ENCODE measurements at places on chromosomes 6 and 20. TPM values are rescaled to one million over a fixed set of nuclear protein-coding genes. Genes with fewer than 3 reads are reported as not detected.

DNA sequence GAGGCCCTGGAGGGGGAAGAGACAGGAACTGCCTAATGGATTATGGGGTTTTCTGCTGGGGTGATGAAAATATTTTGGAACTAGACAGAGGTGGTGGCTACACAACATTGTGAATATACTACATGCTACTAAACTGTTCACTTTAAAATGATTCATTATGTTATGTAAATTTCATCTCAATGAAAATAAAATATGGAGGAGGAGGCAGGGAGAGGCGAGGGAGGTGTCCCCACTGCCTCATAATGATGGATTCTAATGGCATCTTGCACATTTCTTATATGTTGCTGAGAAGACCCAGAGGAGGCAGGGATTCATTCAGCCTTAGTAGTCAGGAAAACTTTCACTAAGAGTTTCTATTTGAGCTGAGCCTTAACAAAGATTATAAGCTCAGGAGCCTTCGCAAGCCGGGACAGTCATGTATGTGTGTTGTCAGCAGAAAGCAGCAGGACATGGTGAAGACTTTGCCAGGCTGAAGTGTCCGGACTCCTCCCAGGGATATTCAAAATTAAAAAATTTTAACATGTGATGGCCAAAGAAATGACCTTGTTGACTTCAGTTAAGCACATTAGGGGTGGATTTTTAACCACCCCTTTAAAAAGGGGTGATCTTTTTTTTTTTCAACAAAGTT lies 158.6 kb upstream of the PCSK2 start:
- no peak for DNase-seq

- no peak for DNase-seq
These were observed 1.9 kb upstream of the IRF4 start for GRCh38 chr6:389622-390021.

GRCh38 chr6:112362812-112363570 lies 15.9 kb downstream of the RFPL4B start:
- DNase-seq: no peak

GRCh38 chr20:19018881-19019280 lies 193.6 kb upstream of the SLC24A3 start:
- DNase-seq: no peak

GRCh38 chr6:147538821-147539220 lies 30.3 kb downstream of the SAMD5 start:
- no peak for DNase-seq

- DNase-seq: no peak
These were observed 2.4 kb downstream of the CTCFL start for GRCh38 chr20:57522380-57523140.

- no peak for DNase-seq
These were observed 2.7 kb downstream of the SLC17A2 start for GRCh38 chr6:25927756-25928216.

DNA sequence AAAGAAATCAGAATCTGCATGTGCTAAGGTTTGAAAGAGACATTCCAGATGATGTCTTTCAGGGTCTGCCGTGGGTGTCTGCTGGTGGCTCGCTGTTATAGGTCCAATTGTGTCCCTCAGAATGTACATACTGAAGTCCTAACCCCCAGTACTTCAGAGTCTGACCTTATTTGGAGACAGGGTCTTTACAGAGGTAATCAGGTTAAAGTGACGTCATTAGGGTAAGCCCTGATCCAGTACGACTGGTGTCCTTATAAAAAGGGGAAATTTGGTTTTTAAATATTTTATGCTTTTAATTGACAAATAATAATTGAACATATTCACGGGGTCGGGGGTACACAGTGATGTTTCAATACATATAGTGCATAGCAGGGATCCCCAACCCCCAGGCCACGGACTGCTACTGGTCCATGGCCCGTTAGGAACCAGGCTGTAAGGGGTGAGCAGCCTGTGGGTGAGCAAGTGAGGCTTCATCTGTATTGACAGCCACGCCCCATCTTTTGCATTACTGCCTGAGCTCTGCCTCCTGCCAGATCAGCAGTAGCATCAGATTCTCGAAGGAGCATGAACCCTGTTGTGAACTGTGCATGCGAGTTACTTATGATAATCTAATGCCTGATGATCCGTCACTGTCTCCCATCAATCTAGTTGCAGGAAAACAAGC lies 33.2 kb upstream of the SLC22A23 start:
- no peak for DNase-seq

DNA sequence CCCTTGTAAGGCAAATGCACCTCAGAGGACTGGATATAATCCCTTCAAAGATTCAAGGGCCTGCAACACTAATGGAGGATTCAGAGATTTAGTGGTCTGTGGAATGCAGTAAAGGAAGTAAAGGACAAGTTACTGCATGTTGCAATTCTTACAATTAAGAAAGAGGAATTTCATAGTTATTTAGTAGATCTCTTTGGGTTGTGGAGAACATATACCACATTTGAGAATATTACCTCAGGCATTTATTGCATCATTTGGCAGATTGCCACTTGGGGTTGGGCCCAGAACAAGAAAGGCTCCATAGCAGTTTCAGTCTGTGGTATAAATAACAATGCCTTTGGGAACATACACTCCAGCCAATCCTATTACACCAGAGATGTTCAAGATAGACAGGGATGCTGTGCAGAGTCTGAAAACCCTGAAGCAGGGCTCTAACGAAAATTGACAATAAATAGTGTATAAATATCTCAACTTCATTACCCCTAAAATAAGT lies 20.9 kb upstream of the EPM2A start:
- DNase-seq: peak; percentile 41

DNA sequence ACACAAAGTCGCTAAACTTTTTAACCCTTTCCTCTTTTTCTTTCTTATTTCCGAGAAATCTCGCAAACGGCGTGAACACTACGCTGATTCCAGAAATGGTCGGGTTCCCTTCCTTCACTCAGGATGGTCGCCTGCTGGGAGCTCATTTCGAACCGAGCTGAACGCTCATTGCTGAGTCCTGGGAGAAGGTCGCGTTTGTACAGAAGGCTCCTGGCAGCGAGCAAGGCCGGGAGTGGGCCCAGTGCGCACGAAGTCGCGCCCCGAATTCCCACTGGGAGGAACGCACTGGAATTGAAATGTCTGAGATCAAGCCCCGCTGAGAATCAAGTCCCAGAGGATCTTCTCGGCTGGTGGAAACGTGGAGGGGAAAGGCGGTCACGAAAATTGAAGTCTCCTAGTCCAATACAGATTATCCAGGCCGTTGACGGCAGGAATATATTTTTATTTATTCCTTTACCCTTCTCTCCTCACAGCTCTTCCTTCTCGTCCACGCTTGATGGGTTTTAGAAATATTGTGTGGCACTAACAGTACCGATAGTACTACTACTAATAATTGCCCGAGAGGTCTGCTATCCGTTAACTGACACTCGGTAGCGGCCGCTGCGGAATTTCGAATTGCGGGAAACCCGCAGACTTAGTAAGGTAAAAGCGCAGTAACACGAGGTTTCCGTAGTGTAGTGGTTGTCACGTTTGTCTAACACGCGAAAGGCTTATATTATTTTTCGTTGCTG lies 207.2 kb upstream of the ZNF184 start:
- DNase-seq: no peak

GRCh38 chr6:148370176-148370575 lies 27.5 kb downstream of the SASH1 start:
- no peak for DNase-seq

DNA sequence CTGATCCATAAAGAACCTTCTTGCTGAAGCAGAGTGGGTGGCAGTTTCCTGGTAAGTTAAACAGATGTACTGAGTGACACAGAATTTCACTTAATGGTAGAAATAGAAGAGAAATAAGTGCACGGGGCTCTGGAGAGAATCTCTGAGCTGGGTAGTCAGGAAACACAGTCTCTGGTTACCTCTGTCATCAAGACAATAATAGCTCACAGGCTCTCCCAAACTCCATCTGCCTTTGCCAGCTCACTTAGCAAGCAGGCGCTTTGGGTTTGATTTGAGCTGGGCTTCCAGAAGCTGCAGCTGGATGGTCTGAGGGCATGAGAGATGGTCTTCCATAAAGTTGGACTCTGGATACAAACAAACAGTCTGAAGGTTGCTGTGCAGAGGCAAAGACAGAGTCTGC lies 39.6 kb upstream of the PRSS35 start:
- no peak for DNase-seq

GRCh38 chr20:15895126-15895525 lies 678.1 kb downstream of the KIF16B start:
- no peak for DNase-seq

GRCh38 chr6:16388488-16388887 lies 150.1 kb downstream of the GMPR start:
- DNase-seq: no peak

DNA sequence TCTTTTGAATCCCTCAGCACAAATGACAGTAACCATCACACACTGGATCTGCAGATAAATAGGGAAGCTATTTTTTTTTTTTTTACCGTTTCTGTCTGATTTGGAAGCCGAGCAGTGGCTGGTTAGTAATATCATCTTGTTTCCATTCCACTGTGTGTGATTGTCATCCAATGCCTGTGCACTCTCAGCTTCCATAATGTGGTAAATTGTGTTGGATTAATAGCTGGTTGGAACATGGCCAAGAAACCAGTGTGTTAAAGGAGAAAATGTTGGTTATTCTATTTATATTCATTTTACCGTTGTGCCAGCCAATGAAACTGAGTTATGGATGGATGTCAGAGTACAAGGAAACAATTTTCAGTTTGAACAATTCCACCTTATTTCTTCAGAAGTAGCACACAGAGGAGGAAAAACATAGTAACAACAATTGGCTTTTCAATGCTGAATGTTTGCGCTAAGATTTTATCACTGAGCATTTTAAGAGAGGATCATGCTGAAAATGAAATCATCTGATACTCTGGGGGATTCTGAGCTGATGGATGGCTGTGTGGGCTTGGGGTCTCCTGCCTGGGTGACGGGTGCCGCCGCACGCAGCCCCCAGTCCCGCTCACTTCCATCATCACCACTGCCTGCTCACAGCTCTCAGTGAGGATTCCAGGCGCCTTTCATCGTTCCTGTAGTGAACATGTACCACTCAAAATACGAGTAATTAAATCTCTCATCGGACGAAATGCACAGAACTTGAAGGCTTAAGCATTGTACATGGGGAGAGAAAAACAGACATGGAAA lies 40.7 kb upstream of the EXOC2 start:
- no peak for DNase-seq

- DNase-seq: no peak
These were observed 18.6 kb downstream of the SNX14 start for GRCh38 chr6:85574932-85575598.

GRCh38 chr6:15305496-15305895 lies 59.6 kb downstream of the JARID2 start:
- DNase-seq: no peak

- DNase-seq: no peak
These were observed 42.1 kb upstream of the HLA-E start for GRCh38 chr6:30447237-30447636.

DNA sequence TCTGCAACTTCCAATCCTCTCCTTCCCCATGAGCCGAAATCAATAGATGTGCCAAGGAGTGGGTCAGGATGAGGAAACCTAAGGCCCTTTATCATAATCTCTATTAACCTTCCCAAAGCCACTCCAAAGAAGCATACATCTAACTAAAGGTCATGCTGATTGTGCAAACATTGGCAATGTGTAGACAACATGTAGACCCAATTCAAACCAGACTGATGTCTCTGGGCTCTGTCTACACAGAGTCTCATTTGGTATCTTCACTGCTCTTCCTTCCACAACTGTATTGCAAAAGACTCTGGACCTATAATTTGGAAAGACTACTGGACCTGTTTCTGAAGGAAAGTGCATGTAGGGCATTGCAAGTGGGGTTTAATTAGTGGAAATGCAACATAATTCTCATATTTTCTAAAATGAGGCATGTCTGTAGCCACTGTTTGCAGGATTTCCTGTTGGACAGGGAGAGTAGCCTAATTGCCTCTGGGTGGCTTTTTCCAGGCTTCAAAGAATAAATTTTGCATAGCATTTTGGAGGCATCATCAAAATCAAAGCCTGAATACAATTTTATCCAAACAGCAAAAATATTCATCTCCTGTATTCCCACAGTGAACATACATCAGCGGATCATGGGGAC lies 35.0 kb upstream of the MLIP start:
- DNase-seq: no peak

DNA sequence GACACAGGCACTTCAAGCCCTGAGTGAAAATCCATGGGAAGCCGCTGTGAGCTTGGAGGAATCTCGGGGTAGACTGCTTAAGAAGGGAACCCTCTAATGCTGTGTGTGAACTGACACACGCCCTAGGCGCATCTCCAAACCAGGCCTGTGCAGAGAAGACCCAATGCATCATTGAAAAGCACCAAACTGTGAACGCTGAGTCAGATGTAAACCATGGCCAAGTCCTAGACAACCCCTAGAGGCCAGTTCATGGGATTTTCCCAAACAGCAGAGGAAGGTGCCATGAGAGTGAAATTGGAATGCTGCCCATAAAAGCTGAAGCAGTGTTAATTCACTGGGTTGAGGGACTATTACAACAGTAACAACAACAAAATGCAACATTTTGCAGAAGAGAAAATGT lies 296.5 kb downstream of the SMOC2 start:
- no peak for DNase-seq

DNA sequence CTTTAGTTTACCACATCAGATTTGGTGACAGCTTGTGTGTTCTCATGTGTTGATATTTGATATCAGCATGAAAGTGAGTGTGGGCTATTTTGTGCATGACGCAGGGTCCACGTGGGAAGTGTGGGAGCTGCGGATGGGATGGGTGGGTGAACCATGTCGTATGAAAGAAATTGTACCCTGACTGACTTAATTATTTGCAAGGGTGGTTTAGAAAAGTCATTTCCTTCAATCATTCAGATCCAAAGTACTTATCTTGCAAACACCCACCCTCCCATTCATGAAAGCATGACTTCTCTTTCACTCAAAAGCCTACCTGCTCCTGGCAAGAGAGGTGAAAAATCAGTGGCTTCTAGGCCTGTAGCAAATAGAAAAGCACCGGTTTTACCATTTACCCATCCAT lies 91.8 kb upstream of the BACH2 start:
- no peak for DNase-seq

DNA sequence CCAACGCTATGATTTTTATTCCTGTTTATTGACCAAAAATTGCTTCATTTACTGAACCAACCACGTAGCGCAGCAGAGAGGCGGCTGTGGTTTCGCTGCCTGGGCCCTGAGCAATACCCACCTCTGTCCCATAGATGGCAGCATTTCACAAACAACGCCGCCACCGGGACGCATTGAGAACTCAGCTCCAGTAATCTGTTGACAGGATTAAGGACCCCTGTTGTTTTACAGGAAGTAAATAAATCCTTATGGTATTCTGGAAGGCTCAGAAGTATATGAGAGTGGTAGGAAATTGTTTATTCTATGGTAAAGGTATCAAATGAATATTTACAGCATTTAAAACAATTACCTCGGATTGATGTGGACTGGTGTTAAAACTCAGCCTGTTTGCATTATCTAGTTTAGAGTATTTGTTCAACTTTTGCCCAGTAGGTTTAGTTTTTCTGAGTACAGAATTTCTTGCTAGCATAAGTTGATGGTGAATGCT lies 547.9 kb upstream of the SLC35B3 start:
- DNase-seq: peak; percentile 48

PROKR2 gene
- total RNA-seq: not detected

RAET1G gene
- total RNA-seq: 0.55 TPM

ZSCAN23 gene
- 1.1 TPM for total RNA-seq

PRL gene
- total RNA-seq: not detected

SEMG1 gene
- not detected for total RNA-seq

BTNL2 gene
- not detected for total RNA-seq

CCN6 gene
- not detected for total RNA-seq

TRAPPC3L gene
- 0.24 TPM for total RNA-seq

CST4 gene
- total RNA-seq: not detected

RNF39 gene
- total RNA-seq: not detected

TBC1D32 gene
- 2.7 TPM for total RNA-seq

FGD2 gene
- total RNA-seq: 15.5 TPM

SLC24A3 gene
- 2.1 TPM for total RNA-seq

Measured in left cardiac atrium (tissue), 4 donors.